ENCODE measurements at places on chromosomes 12 and 14. TPM values are rescaled to one million over a fixed set of nuclear protein-coding genes. Genes with fewer than 3 reads are reported as not detected.

Gene KRT82
- not detected for polyA plus RNA-seq

Gene ACOT6
- 0.04 TPM for polyA plus RNA-seq

Gene KCNA5
- 0.79 TPM for polyA plus RNA-seq

Gene COQ5
- polyA plus RNA-seq, result 47.8 TPM

Gene OTX2
- polyA plus RNA-seq, result not detected

- DNase-seq, result no peak
Observed at GRCh38 chr14:20515846-20516245, 10.5 kb downstream of the RNASE10 start.

- DNase-seq, result no peak
Observed at GRCh38 chr12:92233346-92234015, 87.8 kb upstream of the BTG1 start.

GRCh38 chr14:33842299-33842698 is 108.6 kb downstream of the EGLN3 start:
- peak; percentile 44 for DNase-seq

DNA sequence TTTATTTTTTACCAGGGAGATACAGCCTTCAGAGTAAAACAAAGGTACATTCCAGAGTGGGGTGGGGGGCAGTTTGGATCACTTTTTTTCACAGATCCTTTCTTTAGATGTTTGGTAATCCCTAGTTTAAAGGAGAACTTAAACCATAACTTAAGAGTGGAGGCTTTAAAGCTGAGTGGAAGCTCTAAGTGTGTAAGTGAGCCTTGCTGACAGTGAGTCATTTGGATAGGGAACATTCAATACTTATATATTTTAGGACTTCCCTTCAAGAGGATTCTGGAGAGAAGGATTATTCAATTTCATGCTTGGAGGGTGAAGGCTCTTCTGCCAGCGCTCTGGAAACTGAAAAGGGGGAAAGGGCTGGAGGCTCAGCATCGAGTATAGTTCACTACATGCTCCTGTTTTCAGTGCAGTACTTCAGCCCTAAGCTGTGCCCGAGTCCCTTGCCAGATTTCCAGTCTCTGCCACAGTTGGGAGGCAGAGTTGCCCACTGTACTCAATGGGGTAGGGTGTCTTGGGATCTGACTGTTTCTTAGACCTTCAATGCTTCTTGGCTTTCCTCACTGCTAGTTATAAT is 8.4 kb downstream of the PRKAG1 start:
- DNase-seq, result no peak

- DNase-seq, result peak; percentile 51
Observed at GRCh38 chr12:65948320-65949008, 124.2 kb downstream of the HMGA2 start.

DNA sequence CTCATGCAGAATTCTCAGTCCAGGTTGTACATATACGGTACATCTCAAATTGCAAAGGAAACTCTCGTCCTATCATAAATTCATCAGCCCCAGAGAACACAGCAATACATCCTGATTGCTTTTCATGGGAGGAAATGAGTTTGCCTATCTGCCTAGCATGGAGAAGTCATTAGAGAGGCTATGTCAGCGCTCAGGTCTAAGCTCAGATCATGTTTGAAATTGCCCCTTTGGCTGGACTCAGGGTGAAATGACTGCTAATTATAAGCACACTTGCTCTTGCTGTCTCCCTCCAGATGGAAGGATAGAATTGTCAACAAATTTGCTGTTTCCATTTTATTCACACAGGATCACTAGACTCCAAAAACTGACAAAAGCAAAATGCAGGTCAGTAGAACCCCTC is 178.4 kb downstream of the RIMBP2 start:
- no peak for DNase-seq

Data from large intestine (tissue), 12 donors.